ENCODE measurements at places on chromosomes 5 and 9. TPM values are rescaled to one million over a fixed set of nuclear protein-coding genes. Genes with fewer than 3 reads are reported as not detected.

Gene FCN1
- total RNA-seq: 1.4 TPM

GRCh38 chr5:128591598-128592455, 53.8 kb upstream of the FBN2 start:
- DNase-seq: no peak

Gene TMEM8B
- total RNA-seq: 56.0 TPM

- no peak for DNase-seq
Observed at GRCh38 chr5:61860978-61861377, 445.0 kb upstream of the KIF2A start.

GRCh38 chr9:111632695-111633388, 1.7 kb downstream of the DNAJC25 start:
- no peak for DNase-seq

- peak; percentile 1 for DNase-seq
Observed at GRCh38 chr5:194102-194501, 2.8 kb downstream of the LRRC14B start.

- DNase-seq: no peak
Observed at GRCh38 chr9:74645007-74645639, 148.0 kb downstream of the RORB start.

Gene TMEM215
- total RNA-seq: not detected

DNA sequence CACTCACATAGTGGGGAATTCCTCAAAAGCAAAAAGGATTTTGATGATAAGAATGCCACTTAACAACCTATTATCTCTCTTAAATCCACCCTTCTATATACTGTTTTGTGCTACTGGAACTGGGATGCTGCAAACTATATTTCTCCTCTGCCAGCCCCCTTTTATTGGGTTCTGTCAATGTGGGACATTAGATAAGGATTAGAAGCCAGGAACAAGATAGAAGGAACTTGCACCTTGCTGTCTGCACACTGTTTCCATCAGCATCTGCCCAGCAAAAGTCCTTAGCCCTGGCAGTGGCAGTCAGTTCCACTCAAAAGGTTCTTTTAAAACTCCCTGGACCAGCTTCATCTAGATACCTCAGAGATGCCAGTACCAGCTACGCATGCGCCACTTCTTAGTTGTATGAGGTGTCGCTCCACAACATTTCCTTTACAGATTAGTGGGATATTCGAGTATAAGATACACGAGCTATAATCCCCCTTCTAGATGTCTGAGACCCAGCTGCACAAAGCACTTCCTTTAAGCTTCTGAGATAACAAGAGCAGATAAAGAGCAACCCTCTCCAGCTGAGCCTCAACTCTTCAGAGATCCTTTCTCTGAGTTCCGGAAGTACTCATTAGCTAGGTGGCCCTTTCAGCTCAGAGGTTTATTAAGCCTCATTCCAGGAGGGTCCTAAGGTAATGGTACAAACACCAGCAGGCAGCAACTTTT, 45.3 kb downstream of the CERT1 start:
- no peak for DNase-seq

Gene IRX4
- not detected for total RNA-seq

DNA sequence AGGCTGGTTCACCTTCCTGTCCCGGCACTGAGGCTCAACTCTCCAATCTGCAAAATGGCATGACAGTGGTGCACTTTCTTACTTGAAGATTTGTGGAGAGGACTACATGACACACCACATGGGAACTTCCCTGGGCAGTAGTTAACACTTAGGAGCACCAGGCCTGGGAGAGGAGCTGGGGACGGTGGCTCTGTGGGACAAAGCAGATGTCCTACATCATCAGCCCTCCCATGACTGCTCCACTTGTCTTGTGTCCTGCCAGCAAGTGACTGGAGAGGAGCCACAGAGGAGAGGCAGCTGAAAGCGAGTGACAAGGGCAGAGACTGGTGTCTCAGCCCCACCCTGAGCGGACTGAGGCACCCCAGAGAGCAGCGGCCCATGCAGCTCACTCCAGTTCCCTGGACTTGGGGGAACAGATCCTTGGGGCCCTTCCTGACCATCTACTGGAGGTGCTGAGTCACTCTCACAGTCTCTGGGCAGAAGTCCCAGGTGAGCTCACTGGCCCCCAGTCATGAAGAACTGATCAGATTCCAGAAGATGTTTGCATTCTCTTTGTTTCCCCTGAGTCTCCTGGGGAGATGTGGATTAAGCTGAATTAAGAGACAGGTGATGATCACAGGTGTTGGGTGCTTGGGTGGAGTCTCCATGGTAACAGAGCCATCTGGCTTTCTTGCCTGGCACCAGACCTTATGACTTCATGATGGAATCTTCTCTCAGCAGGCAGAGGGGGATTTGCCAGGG, 13.2 kb upstream of the SLC25A48 start:
- no peak for DNase-seq

Gene SAPCD2
- total RNA-seq: 7.5 TPM

Gene PCSK1
- total RNA-seq: 53.6 TPM

- DNase-seq: no peak
Observed at GRCh38 chr9:10396615-10397014, 216.2 kb downstream of the PTPRD start.

Gene PCDHAC1
- 7.8 TPM for total RNA-seq

Gene PTGR1
- total RNA-seq: 48.8 TPM

GRCh38 chr5:1568201-1568979, 44.6 kb upstream of the LPCAT1 start:
- DNase-seq: no peak

- DNase-seq: no peak
Observed at GRCh38 chr9:77807281-77807683, 159.2 kb upstream of the GNA14 start.

- DNase-seq: no peak
Observed at GRCh38 chr5:94181895-94182294, 436.5 kb downstream of the KIAA0825 start.

Gene RGS7BP
- 45.6 TPM for total RNA-seq

GRCh38 chr9:94269264-94269663, 10.2 kb downstream of the ZNF169 start:
- no peak for DNase-seq

Gene SLC1A3
- total RNA-seq: 823 TPM

Gene BRD8
- 108 TPM for total RNA-seq

DNA sequence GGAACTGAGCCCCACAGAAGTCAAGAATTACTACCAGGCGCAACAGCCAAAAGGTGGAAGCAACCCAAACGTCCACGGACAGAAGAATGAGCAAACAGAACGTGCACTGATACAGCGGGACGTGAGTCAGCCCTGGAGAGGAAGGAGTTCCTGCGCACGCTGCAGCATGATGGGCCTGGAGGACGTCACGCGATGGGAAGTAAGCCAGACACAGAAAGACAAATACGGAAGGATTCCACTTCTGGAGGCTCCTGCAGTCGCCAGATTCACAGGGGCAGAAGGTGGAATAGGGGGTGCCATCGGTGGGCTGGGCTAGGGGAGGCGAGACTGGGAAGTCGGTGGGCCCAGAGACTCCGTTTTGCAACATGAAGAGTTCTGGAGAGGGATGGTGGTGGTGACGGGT, 80.3 kb upstream of the PHYKPL start:
- no peak for DNase-seq

Gene DOCK8
- total RNA-seq: 7.7 TPM

Gene TEX48
- total RNA-seq: not detected

- DNase-seq: no peak
Observed at GRCh38 chr5:68661237-68661636, 432.6 kb upstream of the SLC30A5 start.

- no peak for DNase-seq
Observed at GRCh38 chr5:139340051-139340450, 1.6 kb upstream of the PAIP2 start.

Gene SLC36A2
- total RNA-seq: not detected

Gene DOCK2
- 6.0 TPM for total RNA-seq

Gene OMD
- 7.7 TPM for total RNA-seq

- DNase-seq: no peak
Observed at GRCh38 chr5:157348049-157348400, 82.1 kb downstream of the CYFIP2 start.

Gene SPATA6L
- 10.0 TPM for total RNA-seq

DNA sequence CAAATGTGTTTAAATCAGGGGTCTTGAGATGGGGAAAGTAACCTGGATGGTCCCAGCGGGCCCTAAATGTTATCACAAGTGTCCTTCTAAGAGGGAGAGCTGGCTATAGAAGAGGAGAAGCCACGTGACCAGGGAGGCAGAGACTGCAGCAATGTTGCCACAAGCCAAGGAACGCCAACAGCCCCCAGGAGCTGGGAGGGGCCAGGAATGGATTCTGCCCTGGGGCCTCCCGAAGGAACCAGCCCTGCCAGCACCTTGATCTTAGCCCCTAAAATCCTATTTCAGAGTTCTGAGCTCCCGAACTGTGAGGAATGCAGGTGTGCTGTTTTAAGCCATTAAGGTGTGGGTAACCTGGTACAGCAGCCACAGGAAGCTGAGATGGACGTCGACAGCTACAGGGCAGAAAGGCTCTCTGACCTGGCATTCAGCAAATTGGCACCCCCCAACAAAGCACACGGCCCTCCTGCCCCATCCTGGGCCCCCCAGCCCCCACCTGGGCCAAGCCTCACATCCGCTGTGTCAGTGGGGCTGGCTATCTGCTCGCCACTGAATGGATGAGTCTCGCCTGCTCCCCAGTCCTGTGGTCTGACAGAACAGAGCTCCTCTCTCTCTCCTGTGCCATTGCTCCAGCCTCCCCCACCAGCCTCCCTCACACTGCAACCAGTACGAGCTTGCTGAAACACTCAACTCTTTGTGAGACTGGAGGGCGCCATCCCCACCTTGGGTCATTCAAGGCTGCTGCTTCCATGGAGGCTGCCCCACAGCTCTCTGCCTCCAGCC, 78.8 kb downstream of the ADAMTS2 start:
- DNase-seq: peak; percentile 12

- DNase-seq: no peak
Observed at GRCh38 chr5:135379046-135379654, 19.9 kb downstream of the MACROH2A1 start.

- DNase-seq: no peak
Observed at GRCh38 chr5:31193591-31194467, at the start of gene CDH6. CDH6 (plus strand) TSS chr5:31193686; CDS start chr5:31267474, 73,788 bp downstream.

DNA sequence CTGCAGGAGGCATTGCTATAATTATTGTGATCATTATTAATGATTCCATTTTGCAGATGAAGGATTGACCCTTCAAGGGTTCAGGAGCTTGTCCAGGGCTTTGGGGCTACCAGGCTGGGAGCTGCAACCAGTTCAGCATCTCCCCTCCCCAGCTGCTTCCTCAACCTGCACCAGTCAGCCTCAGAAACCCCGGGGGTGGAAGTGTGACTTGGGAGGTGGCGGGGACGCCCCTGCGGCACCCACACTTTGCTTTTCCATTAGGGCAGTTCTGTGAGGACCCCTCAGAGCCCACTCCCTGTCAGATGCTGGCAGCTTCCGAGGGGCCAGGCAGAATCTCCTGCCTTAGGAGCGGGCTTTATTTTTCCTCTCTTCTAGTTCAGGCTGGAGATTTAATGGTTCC, 85.6 kb downstream of the OLFM1 start:
- no peak for DNase-seq

DNA sequence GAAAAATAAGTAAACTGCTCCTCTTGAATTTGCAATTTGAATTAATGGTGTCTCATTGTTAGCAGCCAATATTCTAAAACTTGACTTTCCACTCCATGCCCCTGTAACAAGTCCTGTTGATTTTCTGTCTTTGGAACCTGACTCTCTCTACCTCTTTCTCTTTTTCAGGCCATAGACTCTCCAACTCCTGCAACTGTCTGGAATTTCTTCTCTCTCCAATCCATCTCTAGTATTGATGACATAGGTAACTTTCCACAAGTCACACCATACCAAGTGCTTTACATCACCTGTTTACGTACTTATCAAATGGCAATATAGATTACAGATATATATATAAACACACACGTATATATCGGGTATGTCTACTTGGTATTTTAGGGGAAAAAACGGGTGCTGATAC, 923 bp downstream of the C5orf34 start:
- no peak for DNase-seq

DNA sequence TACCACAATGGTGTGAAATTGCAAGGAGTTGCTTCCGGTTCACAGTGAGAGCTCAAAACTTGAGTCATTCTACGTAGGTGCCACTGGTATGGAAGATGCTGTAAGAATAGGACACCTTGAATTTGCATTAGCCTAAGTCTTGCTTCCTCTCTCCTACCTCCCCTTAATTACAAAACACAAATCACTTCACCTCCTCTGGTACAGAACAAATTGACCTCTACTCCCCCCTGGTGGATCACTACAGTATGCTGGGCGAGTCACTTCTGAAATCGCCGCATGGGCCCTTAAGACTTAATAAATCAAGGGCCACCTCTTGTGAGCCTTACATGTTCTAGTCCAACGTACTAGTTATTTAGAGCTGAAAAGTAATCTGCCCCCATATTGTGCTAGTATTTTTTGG, 145.3 kb upstream of the SMARCA2 start:
- no peak for DNase-seq

DNA sequence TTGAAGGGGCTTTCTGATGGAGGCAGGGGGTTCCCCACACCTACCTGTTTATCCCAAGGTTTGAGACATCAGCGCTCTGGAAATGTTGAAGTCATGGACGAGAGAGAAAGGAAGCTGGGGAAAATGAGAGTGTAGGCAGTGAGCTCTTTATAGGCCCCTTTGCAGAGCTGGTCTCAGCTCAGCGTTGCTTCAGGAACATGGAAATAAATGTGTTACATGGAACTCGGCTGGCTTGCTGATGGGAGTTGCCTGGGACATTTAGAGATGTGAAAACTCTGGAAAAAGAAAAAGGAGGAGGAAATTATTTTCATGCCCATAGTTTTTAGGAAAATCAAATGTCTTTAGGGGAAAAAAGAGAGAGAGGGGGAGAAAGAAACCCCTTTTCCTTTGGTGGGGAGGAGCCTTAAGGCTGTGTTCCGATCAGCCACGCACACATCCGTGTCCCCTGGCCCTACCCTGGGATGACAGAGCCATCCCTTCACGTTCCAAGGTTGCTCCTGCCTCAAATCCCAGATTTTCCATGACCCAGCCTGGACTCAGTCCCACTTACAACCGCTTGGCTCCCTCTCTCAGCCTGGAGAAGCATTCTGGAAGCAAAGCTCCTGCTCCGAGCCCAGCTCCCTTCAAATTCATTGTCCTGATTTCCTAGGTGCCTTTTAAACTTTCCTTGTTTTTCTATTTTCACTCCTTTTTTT, 78.3 kb downstream of the COL27A1 start:
- no peak for DNase-seq

Gene PRKACG
- total RNA-seq: not detected

Measured in dorsolateral prefrontal cortex (tissue), 122 donors.